GM19239 (cell line): ENCODE measurements at places on chromosomes 12 and 14.

DNA sequence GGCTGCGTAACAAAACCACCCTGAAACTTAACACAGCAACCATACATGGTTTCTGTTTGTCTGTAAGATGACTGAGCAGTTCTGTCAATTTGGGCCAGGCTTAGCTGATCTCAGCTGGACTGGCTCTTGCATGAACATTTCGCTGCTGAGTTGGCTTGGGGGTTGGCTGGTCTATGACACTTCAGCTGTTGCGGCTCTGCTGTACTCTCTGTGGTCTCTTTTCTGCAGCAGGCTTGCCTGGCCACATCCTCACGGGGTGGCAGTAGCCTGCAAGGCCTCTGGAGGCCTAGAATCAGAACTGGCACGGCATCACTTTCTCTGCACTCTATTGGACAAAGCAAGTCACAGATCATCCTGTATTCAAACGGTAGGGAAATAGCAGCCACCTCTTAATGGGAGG is 216.2 kb downstream of the BCL11B start:
- no peak for DNase-seq

DNA sequence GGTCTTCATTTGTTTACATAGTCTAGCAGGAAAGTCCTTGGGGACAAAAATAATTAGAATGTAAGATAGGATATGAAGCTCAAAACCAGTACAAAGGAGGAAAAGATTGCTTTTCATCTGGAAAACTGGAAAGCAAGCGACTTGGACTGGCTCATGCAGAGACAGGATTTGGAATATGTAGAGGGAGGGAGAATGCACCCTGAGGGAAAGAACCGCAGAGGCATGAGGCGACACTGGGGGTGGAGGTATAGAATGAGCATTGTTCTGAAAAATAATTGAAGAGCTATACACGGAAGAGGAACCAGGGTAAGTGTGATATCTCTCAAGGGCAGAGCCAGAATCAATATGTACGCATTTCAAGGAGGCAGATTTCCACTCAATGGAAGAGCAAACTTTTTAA is 85.5 kb downstream of the PLEKHG3 start:
- DNase-seq = no peak

- no peak for DNase-seq
Observed at GRCh38 chr12:40989785-40990184, 198.3 kb upstream of the PDZRN4 start.

GRCh38 chr14:69267492-69267891 is 7.5 kb downstream of the GALNT16 start:
- DNase-seq = no peak

DNA sequence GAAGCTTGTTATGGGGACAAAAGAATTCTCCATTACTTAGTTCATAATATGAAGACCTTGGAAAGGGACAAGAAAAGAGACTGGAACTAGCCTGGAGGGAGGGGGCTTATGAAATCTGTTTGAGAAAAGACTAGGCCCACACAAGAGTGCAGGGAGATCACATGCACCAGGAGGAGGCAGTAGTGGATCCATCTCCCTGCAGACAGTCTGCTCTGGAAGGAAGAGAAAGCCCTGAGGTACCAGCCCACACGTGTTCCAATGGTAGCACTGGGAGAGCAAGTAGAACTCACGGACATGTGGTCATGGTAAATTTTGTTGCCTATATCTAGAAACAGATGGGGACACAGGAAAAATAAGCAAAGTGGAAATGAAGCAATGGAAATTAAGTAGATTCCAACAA is 445.4 kb downstream of the SOX5 start:
- no peak for DNase-seq

DNA sequence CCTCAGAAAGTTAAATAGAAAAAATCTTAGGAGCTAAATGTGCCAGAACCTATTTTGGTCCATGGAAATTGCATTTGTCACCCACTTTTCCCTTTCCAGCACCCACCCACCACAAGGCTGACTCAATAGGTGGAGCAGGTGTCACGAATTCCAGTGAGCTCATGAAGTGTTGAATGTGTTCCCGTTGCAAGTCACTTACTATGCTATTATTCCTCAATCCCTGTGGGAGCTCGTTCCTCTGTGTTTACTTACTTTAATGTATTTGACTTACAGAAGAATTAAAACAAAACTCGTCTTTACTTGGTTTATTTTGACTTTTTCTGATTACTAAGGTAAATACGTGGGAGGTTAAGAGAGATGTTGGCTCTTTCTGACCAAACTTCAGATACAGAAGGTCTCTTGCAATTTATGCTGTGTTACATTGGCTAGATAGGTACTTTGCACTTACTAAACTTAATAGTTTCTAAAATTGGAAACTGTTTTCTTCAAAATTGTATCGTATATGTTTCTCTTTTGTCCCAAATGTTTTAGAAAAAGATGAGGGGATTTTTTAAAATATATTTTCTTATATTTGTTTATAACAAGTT is 269.4 kb upstream of the NOVA1 start:
- no peak for DNase-seq

DNA sequence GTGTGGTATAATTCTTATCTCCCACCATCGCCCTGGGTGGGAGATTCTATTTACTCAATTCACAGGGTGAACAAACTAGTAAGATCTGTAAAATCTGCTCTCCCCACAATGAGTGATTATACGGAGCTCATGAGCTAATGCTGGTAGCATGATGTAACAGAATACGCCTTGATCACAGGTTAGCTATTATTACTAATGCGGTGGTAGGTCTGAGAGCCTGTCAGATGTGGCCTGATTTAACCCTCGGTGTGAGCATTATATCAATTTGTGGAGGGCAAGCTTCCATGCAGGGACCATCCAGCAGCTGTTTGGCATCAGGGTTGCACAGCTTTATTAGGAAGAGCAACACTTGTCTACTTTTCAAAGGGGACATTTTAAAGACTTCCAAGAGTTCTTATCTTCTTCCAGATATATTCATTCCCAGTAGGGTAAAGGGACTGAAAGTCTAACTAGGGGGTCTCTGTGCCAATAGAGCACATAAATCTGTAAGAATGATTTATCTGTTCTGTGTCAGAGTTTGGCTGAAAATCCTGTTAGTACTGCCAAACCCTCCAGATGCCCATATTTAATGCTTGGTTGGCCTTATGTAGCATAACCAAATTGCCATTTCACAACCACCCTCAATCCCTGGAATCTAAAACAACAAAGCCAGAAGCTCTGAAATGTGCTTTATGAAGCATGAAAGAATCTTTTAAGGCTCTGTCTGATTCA is 18.7 kb downstream of the TSHR start:
- DNase-seq = no peak

DNA sequence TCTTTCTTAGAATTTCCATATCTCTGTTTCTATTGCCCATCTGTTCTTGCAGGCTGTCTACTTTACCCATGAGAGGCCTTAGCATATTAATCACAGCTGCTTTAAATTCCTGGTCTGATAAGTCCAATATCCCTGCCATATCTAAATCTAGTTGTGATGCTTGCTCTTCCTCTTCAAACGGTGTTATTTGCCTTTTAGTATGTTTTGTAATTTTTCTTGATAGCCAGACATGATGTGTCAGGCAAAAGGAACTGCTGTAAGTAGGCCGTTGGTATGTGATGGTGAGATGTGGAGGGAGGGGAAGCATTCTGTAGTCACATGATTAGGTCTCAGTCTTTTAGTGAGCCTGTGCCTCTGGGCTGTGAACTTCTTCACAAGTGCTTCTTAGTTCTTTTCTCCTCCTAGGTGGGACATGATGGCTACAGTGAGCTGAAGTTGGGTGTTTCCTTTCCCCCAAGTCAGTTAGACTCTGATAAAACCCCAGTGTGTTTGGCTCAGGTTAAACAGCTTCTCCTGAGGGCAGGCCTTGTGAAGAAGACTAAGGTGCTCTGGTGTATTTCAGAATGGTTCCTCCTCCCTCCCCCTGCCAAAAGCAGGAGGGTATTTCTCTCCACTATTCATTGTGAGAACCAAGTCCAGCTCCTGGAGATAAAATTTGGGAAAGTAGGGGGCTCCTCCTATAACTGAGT is 195.9 kb upstream of the PARP11 start:
- no peak for DNase-seq

- DNase-seq = no peak
Observed at GRCh38 chr14:82766996-82767395, 1233.3 kb upstream of the SEL1L start.

DNA sequence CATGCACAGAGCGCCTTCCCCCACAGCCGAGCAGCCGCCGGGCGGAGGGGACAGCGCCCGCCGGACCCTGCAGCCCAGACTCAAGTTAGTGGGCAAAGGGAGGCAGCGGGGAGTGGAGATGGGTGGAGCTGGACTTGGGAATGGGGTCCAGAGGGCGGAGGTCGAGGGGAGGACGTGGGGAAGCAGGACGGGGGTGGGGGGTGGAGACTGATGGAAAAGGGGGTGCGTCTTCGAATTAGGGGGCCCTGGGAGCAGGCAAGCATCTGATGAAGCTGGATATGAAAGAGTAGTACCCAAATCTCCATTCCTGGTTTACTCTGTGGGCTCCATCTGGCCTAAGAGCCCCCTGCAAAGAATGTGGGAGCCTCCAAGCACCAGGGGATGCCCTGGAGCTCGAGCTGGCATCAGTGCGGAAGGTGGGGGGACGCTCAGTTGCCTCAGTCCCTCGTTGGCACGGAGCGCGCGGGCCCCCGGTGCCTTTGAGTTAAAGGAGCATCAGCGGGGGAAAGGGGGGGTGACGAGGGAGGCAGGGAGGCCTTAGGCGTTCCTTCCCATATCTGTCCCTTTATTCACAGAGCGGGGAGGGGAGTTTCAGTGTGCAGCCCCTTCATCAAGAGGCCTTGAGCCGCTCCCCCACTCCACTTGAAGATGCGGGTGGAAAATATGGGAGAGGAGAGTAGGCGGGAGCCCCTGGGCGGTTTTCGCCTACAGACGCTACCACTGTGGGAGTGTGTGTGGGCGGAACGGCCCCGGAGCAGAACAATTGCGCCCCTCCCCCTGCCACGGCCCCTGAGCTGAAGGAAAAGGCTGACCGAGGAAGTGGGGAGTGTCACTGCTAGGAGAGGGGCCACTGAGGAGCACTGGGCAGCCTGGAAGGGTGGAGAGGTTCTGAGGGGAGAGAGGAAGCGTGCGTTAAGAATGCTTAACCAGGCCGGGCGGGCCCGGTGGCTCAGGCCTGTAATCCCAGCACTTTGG is 644 bp downstream of the NAB2 start:
- no peak for DNase-seq

DNA sequence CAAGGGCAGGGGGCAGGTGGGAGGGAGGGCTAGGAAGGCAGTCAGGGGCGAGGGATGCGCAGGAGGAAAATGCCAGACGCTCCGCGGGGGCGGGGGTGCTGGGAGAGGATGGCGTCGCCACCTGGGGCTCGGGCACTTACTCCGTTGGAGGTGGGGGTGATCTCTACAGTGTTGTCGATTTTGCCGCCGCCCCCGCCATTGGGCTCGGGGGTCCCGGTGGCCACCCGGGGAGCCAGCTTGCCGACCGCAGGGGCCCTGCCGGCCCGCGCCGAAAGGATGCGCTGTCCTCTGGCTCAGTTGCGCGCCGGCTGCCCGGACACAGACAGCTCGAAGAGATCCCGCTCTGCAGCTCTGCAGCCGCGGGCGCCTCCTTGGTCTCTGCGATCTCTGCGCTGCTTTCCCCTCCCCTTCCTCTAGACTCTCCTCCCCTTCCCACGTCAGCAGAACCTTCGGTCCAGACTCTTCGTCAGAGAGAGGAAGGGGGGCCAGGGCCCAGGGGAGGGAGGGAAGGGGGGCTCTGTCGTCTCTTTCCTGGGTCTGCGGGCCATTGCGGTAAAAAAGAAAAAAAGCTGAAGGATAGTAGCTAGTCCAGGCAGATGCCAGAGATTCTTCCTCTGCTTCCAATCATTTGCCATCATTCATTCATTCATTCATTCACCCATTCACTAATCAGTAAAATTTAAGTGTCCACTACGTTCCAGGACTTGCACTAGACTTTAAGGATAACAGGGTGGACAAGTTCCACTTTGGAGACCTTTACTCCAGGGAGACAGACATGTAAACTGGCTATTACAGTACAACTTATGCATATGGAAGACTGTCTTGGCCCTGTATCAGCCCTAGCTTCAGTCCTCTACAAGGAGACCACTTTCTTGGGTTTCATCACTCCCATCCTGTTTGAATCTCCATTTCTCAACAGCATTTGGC is at the start of gene SLC22A17:
SLC22A17 (minus strand) TSS at position 382 of the 927 bp plus-strand sequence.
- DNase-seq = no peak

DNA sequence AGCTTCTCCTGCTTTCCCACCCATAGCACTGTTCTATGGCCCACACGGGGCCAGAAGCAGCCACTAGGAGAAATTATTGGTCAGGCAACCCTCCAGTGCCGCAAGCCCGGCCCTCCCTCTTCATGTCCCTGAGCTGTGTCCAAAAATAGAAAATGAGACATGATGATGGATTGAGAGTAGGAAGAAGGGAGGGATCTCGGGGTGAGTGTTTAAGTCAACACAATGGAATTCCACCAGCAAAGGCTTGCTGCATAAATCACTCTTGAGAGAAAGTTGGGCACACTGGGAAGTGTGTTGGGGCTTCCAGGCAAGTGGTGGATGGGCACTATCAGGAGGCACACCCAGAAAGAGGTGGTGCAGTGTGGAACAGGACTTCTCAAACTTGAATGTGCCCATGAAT is 94.2 kb downstream of the LLPH start:
- no peak for DNase-seq

GRCh38 chr12:123449856-123450255 is 8.1 kb upstream of the SNRNP35 start:
- no peak for DNase-seq
